NCI-H345 (cell line): ENCODE measurements at places on chromosomes 1 and 21.
A peak's percentile ranks its signal among the peaks of the same experiment; 100 is the strongest.

DNA sequence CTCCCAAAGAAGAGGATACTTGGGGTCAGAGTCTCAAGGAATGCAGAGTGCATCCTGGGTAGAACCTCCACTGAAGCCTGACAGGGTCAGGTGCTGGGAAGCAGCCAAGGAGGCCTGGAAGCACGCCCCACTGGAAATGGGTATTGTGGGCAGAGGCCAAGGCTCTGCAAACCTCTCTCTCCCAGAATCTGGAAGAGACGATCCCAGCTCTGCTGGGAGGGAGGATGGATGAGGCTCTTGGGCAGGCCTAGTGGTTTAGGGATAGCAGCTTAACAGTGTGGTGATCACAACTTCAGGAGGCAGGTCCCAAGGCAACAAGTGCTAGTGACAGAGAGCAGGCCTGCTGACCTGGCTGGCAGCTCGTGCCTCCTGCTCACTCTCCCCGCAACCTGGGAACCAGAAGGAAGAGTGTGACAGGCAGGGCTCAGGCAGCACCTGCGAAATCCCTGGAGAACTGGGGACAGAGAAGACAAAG is 641.0 kb downstream of the PLPP3 start:
- peak; percentile 15 for DNase-seq

GRCh38 chr1:151718011-151718431 is 1.4 kb upstream of the CELF3 start:
- peak; percentile 92 for DNase-seq

DNA sequence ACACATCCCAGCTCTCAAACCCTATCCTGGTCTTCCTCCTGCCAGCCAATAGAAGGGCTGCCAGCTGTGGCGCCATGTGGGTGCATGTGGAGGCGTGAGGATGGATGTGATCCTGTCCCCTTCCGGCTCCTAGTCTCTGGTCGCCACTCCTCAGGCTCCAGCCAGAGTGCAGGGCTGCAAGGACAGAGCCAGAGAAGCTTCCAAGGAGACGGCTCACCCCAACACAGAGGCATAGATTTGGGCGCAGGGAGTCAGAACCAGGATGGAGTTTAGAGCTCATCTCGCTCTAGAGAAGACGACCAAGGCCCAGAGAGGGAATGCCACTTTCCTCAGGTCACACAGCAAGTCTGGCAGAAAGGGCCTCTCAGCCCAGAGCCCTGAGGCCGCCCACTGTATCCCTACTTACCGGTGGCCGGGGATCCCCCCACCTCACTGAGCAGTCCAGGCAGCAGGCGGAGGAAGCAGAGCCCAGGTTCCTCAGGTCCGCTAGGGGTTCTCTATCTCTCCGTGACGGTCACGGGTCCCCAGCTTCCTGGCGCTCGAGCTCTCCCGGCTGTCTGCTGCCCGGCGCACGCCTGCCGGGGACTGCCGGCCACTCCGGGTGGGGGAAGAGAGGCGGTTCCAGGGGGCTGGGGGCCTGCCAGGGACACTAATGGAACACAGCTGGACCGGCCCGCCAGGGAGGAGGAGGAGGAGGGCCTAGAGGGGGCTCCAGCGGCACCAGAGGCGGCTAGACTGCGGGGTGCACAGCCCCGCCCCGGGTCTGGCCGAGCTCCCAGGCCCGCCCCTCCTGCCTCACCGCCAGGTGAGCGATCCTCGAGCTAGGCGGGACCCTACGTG is at the start of gene COL16A1:
Gene COL16A1 (minus strand): TSS at position 587 of the 840 bp plus-strand sequence. CDS start 1,824 bp downstream, outside the sequence.
- DNase-seq, result peak; percentile 12

GRCh38 chr1:7011826-7012225 is 226.6 kb downstream of the CAMTA1 start:
- no peak for DNase-seq

DNA sequence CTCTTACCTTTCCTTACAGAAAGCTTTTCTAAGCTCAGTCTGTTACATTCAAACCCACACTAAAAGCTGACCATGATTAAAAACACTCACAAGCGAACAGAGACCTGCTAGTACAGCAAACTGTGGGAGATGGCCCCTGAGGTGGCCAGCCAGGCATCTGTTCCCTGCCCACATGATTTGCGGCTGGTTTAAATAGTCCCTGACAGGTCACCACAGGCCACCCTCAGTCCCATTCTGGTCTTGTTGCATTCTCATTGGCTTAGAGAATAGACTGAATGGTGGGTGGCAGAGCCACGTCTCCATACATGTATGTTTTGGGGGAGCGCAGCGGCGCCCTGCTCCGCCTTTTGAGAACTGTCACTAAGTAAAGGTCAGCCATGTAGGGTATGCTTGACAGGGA is 2.3 kb upstream of the ACTA1 start:
- no peak for DNase-seq

- DNase-seq, result no peak
Measured at GRCh38 chr1:184485751-184486723, 99.2 kb downstream of the C1orf21 start.

DNA sequence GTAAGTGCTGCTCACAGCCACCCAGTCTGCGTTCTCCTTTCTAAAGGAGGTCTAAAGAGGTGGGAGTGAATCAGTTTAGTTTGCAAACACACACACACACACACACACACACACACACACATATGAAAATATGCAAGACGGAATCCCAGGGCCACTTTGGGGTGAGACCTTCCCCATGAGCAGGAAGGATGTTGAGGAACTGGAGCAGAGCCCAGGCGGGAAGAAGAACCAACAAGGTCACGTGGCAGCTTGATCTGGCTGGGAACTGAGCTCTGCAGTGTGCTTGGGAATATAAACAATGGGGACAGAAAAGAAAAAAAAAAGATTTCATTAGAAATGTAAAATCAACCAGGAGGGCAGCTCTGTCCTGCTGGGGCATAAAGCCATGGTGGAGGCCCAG is 32.6 kb downstream of the OR2G3 start:
- DNase-seq, result no peak

- no peak for DNase-seq
Measured at GRCh38 chr1:183783767-183784637, 20.9 kb upstream of the RGL1 start.

DNA sequence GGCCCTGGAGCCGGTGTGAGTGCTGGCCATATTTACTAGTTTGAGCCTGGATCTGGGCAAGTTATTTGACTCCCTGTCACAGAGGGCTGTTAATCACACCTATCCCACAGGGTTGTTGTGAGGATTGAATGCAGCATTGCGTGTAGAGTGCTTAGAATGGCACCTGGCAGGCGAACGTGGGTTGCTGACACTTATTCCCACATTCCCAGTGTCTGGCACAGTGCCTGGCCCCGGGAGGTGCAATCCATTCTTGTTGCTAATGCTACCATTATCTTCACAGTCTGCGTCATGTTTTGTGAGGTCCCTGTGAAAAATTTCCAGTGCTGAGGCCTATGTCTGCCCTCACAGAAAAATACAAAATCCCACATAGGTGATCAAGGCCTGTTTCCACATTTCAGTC is 66.1 kb downstream of the CD2 start:
- DNase-seq, result peak; percentile 93

- no peak for DNase-seq
Measured at GRCh38 chr21:45022348-45022675, 52.1 kb upstream of the ADARB1 start.

DNA sequence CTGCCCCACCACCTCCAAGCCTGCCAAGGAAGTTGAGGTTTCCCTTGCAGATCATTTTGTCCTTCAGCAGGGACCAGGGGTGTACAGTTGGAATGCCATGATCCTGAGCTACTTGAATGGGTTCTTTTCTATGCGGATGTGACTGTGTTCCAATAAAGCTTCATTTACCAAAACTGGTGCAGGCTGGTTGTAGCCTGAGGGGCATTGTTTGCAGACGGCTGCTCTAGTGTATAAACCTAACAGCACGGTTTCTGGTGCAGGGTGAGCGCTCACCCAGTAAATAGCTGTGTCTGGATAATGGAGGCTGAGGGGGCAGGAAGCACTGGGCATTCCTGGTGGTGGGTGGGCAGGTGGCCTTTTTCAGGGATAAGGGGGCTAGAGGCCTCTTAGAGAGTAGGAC is 72.7 kb upstream of the ACTL8 start:
- DNase-seq, result no peak

GRCh38 chr1:247209396-247209795 is 37.6 kb upstream of the ZNF124 start:
- no peak for DNase-seq

- no peak for DNase-seq
Measured at GRCh38 chr1:4984841-4985240, 330.4 kb downstream of the AJAP1 start.

DNA sequence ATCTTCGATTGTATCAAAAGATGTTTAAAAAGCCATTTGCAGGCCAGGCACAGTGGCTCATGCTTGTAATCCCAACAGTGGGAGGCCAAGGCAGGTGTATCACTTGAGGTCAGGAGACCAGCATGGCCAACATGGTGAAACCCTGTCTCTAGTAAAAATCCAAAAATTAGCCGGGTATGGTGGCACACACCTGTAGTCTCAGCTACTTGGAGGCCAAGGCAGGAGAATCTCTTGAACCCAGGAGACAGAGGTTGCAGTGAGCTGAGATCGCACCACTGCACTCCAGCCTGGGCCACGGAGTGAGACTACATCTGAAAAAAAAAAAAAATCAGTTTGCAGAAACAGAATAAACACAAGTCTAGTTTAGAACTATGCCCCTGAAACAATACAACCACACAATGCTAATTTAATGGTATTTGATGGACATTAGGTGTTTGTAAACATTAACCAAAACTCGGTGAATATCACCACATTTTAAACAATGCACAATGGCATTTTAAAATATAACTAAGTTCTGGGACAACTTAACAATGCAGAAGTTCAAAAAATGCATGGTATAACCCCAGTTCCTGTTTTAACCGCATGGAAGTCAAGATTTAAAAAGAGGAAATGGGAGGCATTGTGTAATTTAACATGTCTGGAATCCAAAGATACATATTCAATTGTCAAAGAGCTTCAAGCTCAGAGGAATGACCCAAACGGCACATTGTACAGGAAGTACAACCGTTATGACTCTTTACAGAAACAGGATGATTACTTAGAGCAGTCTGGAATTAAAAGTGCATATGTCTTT is 7.1 kb upstream of the PTTG1IP start:
- no peak for DNase-seq

- no peak for DNase-seq
Measured at GRCh38 chr21:24896735-24897124, 710.6 kb downstream of the MRPL39 start.

DNA sequence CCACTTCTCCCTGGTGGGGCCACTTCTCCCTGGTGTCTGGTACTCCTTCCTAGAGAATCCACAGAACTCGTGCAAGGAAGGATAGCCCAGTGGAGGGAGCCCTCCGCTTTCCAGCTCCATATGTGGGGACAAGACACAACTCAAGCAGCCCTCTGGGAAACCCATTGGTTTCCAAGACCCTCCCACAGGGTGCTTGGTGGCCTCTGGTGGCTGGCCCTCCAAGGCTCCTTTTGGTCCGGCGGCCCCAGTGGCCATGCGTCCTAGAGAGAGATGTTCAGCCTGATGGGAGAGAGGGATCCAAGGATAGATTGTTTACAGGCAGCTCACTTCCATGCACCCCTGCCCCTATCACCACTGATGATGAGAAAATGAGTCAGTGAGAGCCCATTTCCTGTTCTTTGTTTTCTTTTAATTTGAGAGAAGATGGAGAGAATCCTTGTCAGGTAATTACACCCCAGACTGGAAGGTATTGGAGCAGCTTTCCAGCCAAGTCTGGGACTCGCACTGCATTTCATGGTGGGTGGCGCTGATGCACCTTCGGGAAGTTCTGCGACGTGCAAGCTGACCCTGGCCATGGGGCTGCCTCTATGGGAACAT is 486.2 kb upstream of the VAMP3 start:
- DNase-seq, result no peak
